ENCODE measurements at places on chromosomes 4 and X.

DNA sequence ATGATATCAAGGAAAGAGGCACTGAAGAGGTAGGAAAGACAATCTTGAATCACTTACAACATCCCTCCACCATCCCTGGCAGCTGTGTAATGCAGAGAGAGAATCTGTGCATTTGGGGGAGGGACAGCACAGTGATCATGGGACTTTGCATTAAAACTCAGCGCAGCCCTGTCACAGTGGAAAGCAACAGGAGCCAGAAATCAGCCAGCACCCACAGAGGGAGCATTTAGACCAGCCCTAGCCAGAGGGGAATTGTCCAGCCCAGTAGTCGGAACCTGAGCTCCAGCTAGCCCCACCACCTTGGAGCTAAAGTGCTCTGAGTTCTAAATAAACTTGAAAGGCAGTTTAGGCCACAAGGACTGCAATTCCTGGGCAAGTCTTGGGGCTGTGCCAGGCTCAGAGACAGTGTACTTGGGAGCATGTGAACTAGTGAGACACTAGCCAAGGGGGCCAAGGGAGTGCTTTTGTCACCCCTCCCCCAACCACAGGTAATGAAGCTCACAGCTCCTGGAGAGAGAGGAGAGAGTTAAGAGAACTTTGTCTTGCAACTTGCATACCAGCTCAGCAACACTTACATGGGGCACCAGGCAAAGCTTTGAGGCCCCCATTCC, 83.9 kb upstream of the FAM241A start:
- no peak for DNase-seq

DNA sequence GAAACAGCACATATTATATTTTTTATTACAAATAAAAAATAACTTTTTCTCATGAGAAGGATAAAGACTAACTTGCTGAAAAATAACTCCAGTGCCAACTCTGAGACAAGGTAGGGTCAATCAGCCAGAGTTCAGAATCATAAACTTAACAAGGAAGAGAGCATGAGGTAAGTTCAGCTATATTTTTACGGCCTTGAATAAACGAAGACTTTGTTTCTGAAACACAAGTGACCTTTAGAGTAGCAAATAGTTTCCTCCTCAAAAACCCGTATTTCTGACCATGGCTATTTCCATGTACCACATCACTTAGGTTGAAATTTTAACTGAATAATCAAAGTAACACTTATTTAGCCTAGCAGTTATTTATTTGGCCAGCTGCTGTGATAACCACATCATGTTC, 45.5 kb downstream of the PRDM5 start:
- no peak for DNase-seq

DNA sequence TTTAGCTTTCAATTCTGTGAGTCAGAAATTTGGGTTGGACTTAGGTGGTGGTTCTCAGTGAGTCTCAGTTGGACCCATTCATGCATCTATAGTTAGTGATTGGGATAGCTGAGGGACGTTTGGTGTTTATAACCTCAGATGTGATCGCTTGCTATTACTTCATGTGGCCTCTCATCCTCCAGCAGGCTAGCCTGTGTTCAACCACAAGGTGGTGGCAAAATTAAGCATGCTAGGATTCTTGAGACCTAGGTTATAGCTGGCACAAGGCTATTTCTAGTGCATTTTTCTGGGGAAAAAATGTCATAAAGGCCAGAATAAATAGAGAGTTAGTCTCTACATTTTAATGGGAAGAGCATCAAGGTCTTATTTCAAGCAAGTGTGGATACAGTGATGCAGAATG, 10.9 kb upstream of the GRPR start:
- DNase-seq, result no peak

- DNase-seq, result no peak
These were observed 34.1 kb downstream of the GPAT3 start for GRCh38 chr4:83569987-83570386.

DNA sequence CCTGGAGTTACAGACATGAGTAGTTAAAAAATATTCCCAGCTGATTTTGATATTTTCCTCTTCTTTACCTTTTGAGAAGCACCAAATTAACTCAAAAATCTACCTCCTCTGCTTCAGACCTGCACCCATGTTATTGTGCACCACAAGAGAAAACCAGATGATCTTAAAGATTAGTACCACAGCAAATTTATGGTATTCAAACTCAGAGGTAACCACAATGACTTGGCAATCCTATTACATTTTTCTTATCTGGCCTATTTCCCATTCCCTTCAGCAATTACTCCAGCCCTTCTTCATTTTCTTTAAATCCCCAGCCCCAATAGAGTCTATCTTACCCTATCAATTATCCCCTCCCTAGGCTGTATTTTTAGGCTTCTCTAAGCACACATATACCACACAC, 535.1 kb downstream of the FAT4 start:
- no peak for DNase-seq

DNA sequence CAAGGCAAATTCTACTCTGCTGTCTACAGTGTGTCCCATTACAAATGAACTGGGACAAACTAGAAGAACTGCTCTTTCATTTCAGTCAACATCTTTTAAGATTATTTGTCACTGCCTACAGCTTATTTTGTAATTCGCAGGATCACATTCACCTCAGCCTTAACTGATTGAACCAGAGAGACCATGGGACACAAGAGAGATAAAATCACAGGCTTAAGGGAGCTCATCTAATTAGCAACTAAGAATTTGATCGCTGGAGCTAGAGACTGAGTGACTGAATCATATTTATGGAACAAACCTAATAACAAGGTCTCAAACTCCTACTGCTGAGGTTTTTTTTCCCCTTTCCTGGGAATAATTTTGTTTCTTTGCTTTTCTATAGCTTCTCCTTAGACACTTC, 898.2 kb downstream of the PCDH18 start:
- DNase-seq, result no peak

- DNase-seq, result peak; percentile 32
These were observed 121.2 kb upstream of the NAP1L5 start for GRCh38 chr4:88818631-88819470.

DNA sequence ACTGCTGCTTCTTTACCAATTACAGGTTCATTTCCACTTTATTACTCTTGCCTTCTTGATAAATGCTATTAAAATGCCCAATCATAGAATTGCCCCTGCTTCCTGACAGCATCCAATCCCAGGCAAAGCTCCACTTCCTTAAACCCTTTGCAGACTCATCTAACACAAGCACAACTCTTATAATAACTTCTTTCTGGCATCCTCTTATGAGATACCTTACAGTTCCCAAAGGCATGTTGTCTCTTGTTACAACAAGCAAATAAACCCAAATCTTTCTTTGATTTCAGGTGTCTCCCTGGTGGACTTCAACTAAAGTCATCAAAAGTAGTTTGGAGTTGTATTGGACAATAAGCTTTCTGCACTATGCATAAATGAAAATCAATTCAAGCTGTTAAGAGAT, 22.5 kb upstream of the ADH7 start:
- DNase-seq, result no peak

- DNase-seq, result no peak
These were observed 1030.9 kb downstream of the FSTL5 start for GRCh38 chr4:161132715-161133425.

- no peak for DNase-seq
These were observed 153.5 kb upstream of the FAM241A start for GRCh38 chr4:111991797-111992196.

DNA sequence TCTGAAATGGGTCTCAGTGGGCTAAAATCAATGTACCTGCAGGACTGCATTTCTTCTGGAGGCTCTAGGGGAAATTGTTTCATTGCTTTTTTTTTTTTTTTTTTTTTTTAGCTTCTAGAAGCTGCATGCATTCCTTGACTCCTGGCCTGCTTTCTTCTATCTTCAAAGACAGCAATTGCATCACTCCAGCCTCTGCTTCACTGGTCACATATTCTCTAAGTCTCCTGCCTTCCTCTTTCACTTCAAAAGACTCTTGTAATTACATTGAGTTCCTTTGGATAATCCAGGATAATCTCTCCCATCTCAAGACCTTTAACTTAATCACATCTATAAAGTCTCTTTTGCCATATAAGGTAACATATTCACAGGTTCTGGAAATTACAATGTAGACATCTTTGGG, 11.3 kb upstream of the PCYT1B start:
- DNase-seq, result no peak

DNA sequence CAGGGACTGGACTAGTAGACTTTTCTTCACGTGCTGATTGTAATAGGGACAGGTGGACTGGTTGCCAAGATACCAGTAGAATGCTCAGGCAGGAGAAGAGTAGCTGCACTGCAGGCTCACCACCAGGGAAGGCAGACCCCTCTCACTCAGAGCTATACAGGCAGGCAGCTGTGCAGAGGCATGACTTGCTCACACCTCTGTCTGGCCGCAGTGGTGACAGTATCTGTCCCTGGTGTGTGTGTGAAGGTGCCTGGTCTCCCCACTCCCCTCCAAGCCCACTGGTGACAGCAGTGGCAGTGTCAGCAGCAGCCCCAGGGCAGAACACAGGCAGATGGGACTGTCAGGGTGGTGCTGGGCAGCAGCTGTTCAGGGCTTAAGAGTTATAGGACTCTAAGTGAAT, 140.7 kb downstream of the RPS6KA6 start:
- DNase-seq, result no peak

GRCh38 chr4:80202741-80203553, 5.6 kb downstream of the PRDM8 start:
- DNase-seq, result no peak

- no peak for DNase-seq
These were observed at the start of gene NAT8L for GRCh38 chr4:2059046-2059725. Gene NAT8L (plus strand): TSS chr4:2059327. CDS start chr4:2059512, 185 bp downstream.

DNA sequence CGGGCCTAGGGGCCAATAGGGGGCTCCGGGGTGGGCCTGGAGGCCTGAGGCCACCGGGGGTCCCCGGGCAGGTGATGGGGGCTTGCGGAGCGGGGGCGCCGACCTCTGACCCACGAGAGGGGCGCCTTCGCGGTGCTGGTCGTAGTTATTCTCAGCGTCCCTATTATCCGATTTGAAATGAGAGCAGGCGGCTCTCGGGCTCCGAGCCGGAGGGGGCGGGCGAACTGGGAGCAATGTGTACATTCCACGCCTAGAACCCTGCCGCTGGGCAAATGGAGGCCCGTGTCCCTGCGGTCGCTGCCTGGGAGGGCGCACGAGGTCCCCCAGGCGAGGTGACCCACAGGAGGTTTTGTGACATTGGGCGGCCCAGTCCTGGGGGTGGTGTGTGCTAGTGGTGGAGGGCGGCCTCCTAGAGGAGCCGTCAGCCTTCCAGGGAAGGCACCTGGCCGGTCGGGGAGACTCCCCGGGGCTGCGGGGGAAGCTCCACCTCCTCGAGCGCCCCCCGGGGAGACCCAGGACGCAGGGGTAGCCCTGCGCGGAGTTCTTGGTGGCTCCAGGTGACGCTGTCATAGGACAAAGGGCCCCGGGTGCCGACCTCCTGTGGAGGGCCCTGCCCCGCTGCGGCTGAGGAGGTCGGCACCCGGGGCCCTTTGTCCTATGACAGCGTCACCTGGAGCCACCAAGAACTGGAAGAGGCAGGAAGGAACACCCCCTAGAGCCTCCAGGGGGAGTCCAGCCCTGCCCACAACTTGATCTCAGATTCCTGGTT, 102.6 kb upstream of the PRKX start:
- no peak for DNase-seq

DNA sequence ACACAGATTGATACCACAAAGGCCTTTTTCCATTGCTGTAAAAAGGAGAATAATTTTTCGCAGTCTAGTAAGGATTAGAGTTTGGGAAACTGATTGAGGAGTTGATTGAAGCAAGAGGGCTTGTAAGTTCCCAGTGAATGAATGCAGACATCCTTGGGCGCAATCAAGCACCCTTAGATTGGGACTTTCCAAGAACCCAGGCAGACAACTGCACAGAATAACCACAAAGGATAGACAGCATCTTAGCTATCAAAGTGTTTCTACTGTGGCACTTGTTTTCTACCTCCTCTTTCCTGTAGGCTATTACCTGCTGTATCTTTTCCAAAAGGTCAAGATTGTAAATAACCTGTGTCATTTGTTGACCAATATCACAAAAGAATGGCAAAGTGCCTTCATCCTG, 2.6 kb downstream of the COX18 start:
- no peak for DNase-seq

- DNase-seq, result no peak
These were observed 918.3 kb downstream of the ARAP2 start for GRCh38 chr4:35325908-35326453.

GRCh38 chr4:56728512-56728911, 47.4 kb upstream of the HOPX start:
- no peak for DNase-seq

- no peak for DNase-seq
These were observed 793 bp downstream of the GRIA3 start for GRCh38 chrX:123184866-123185276.

DNA sequence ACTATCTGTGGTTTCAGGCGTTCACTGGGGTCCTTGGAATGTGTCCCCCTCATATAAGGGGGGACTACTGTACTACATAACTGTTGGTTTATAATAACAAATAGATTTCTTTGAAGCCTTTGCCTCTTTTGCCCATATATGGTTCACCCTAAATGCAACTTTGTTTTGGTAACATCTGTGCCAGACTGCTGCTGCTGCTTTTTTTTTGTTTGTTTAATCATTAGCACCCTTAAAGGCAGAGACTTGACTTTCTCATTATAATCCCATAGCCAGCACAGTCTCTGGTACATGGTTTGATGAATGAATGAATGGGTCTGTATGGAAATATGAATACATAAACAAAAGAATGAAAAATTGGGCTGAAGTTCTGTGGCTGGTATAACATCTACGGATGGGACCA, 80.2 kb upstream of the LHFPL1 start:
- DNase-seq, result no peak

DNA sequence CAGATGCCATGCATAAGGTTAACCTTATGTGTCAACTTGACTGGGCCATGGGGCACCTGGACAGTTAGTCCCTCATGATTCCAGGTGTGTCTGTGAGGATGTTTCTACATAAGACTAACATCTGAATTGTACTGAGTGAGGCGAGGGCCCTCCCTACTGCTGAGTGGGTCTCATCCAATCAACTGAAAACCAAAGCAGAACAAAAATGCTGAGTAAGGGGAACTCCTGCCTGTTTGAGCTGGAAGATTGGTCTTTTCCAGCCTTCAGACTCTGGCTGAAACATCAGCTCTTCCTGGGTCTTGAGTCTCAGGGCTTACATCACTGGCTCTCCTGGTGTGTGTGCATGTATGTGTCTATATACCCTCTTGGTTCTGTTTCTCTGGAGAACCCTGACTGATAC, 13.8 kb downstream of the NELFA start:
- no peak for DNase-seq

DNA sequence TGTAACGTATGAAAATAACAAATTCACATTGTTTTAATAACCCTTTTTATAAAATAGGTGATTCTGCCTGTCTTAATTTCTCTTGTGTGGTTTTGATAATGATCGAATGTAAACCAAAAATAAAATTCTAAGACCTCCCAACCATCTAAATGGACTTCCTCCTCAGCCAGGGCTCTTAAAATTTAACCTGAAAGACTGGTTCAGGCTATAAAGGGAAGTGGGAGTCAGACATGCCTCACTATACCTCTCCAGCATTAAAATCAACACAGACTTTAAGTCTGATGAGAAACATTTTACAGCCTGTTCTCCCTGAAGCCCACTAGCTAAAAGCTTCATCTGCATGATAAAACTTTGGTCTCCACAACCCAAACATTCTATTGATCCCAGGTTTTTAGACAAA, 97.6 kb upstream of the STIM2 start:
- DNase-seq, result no peak
